Endodermal cell (in vitro differentiated cells): ENCODE measurements at places on chromosomes 7 and 10. TPM values are rescaled to one million over a fixed set of nuclear protein-coding genes. Genes with fewer than 3 reads are reported as not detected.

DNA sequence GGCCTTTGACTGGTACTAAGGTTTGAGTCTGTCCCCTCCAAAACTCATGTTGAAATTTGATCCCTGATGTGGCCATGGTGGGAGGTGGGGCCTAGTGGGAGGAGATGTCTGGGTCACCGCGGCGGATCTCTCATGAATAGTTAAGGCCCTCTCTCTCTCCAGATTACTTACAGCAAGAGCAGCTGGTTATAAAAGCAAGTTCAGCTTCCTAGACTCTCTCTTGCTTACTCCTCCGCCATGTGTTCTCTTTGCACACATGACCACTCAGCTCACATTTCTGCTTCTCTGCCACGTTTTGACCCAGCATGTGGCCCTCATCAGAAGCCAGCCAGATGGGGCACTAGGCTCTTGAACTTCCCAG is 29.9 kb upstream of the ZMIZ1 start:
- DNase-seq, result peak; percentile 89
- no peaks in the 10 kb centered on the region for H3K4me1 ChIP-seq
- no peak overlapping the region for H3K4me3 ChIP-seq

- no peaks in the 10 kb centered on the region for H3K36me3 ChIP-seq
- H3K27me3 ChIP-seq, result no peaks in the 10 kb centered on the region
- no peak overlapping the region for H3K4me3 ChIP-seq
- no peak for DNase-seq
- peaks cover 6% of the 10 kb centered on the region for H3K4me1 ChIP-seq
Observed at GRCh38 chr10:124564881-124565280, 103.3 kb downstream of the LHPP start.

Gene SKIDA1
- total RNA-seq, result 6.4 and 6.6 TPM in 2 replicates

Gene PKD2L1
- not detected in 3 replicates for total RNA-seq

Gene SEMA3E
- 438 to 883 TPM (median 466 TPM) in 3 replicates for total RNA-seq

DNA sequence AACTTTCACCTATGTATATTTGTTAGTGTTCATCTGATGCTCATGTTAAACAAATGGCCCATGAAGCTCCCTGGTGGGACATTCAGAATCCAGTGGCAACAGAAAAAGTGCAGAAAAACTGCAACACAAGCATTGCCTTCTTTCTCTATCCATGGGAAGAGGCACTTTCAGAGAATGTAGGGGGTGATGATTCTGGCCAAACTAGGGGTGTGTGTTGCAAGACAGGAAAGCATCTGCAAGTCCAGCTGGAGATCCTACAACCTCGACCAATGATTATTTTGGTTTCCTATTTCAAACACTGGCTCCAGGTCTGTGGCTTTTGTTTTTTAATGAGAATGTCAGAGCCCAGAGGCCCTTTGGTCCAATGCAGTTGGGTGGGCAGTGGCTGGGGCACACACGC is 198.7 kb downstream of the CXCL12 start:
- H3K4me1 ChIP-seq, result no peaks in the 10 kb centered on the region
- DNase-seq, result no peak
- H3K36me3 ChIP-seq, result no peaks in the 10 kb centered on the region

- peak overlapping the region; percentile 8 for H3K27ac ChIP-seq
- no peaks in the 10 kb centered on the region for H3K36me3 ChIP-seq
- no peak overlapping the region for H3K4me3 ChIP-seq
- H3K27me3 ChIP-seq, result no peaks in the 10 kb centered on the region
- H3K4me1 ChIP-seq, result no peaks in the 10 kb centered on the region
- DNase-seq, result no peak
Observed at GRCh38 chr10:33422471-33423153, 88.1 kb upstream of the NRP1 start.

- H3K4me1 ChIP-seq, result no peaks in the 10 kb centered on the region
- H3K27ac ChIP-seq, result no peak overlapping the region
- DNase-seq, result no peak
- H3K36me3 ChIP-seq, result no peaks in the 10 kb centered on the region
- H3K27me3 ChIP-seq, result no peaks in the 10 kb centered on the region
Observed at GRCh38 chr10:50798297-50798696, 58.6 kb downstream of the ASAH2B start.

GRCh38 chr10:106661767-106662140 is 502.8 kb downstream of the SORCS1 start:
- H3K4me3 ChIP-seq, result no peak overlapping the region
- H3K27ac ChIP-seq, result no peak overlapping the region
- no peak for DNase-seq
- no peaks in the 10 kb centered on the region for H3K4me1 ChIP-seq
- H3K27me3 ChIP-seq, result no peaks in the 10 kb centered on the region

Gene PRKCQ
- total RNA-seq, result 22.3 to 29.1 TPM (median 28.1 TPM) in 3 replicates

GRCh38 chr7:130095812-130096211 is 25.5 kb downstream of the KLHDC10 start:
- H3K27me3 ChIP-seq, result no peaks in the 10 kb centered on the region
- no peak for DNase-seq
- no peak overlapping the region for H3K27ac ChIP-seq
- H3K36me3 ChIP-seq, result no peaks in the 10 kb centered on the region
- H3K4me3 ChIP-seq, result no peak overlapping the region
- no peaks in the 10 kb centered on the region for H3K4me1 ChIP-seq

- no peaks in the 10 kb centered on the region for H3K27me3 ChIP-seq
- no peaks in the 10 kb centered on the region for H3K4me1 ChIP-seq
- no peak overlapping the region for H3K4me3 ChIP-seq
- H3K36me3 ChIP-seq, result peaks cover 94% of the 10 kb centered on the region
- no peak overlapping the region for H3K27ac ChIP-seq
- DNase-seq, result no peak
Observed at GRCh38 chr10:74071157-74071556, 73.2 kb downstream of the VCL start.

GRCh38 chr7:539731-540411 is 20.2 kb upstream of the PDGFA start:
- no peak overlapping the region for H3K4me3 ChIP-seq
- peak; percentile 70 for DNase-seq
- no peaks in the 10 kb centered on the region for H3K36me3 ChIP-seq
- H3K27ac ChIP-seq, result no peak overlapping the region

Gene RAPGEF5
- total RNA-seq, result 23.2 to 56.9 TPM (median 26.8 TPM) in 3 replicates

- H3K4me1 ChIP-seq, result no peaks in the 10 kb centered on the region
- H3K4me3 ChIP-seq, result no peak overlapping the region
- no peak overlapping the region for H3K27ac ChIP-seq
- no peak for DNase-seq
- H3K36me3 ChIP-seq, result no peaks in the 10 kb centered on the region
Observed at GRCh38 chr10:79316671-79317431, 30.4 kb upstream of the PPIF start.

- no peak for DNase-seq
- no peaks in the 10 kb centered on the region for H3K36me3 ChIP-seq
- H3K27ac ChIP-seq, result no peak overlapping the region
Observed at GRCh38 chr7:46206476-46207060, 285.5 kb upstream of the IGFBP3 start.

DNA sequence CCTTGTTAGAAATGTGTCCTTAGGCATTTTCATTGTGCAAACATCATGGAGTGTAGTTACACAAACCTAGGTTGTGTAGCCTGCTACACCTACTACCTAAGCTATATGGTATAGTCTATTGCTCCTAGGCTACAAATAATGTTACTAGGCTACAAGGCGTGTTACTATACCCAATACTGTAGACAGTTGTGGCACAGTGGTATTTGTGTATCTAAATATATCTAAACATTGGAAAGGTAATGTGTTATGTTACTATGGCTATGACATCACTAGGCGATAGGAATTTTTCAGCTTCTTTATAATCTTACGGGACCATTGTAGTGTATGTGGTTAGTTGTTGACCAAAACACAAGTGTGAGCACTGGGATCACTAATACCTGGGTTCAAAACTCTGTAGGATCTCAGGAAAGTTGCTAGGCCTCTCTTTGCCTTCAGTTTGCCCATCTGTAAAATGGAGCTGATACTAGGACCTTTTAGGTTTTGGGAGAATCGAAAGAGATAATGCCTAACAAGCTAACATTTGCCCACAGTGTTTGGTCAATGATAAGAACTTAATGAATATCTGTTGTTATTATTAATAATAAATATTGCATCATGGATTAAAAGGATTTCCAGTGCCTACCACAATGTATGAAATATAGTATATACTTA is 2.7 kb downstream of the BICC1 start:
- no peaks in the 10 kb centered on the region for H3K36me3 ChIP-seq
- no peak for DNase-seq
- peaks cover 50% of the 10 kb centered on the region for H3K27me3 ChIP-seq
- no peaks in the 10 kb centered on the region for H3K4me1 ChIP-seq

Gene HMX3
- not detected in 2 replicates for total RNA-seq

DNA sequence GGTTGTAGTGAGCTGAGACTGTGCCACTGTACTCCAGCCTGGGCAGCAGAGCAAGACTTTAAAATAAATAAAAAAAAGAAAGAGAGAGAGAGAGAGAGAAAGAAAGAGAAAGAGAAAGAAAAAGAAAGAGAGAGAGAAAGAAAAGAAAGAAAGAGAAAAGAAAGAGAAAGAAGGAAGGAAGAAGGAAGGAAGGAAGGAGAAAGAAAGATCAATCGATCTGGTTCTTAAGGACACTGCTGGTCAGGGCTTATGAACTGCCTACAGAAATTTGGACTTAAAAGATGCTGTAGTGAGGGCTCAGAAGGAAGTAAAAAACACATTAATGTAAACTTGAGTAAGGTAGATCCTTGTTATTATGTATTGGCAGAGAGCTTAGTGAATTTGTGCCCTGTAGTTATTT is 62.4 kb downstream of the COPG2 start:
- peaks cover 51% of the 10 kb centered on the region for H3K36me3 ChIP-seq
- no peaks in the 10 kb centered on the region for H3K4me1 ChIP-seq
- H3K27ac ChIP-seq, result no peak overlapping the region
- no peak overlapping the region for H3K4me3 ChIP-seq
- DNase-seq, result no peak

Gene IQUB
- total RNA-seq, result 1.5 to 2.1 TPM (median 1.6 TPM) in 3 replicates

- no peak for DNase-seq
- H3K4me3 ChIP-seq, result no peak overlapping the region
- no peaks in the 10 kb centered on the region for H3K36me3 ChIP-seq
- no peaks in the 10 kb centered on the region for H3K27me3 ChIP-seq
- peaks cover 5% of the 10 kb centered on the region for H3K4me1 ChIP-seq
Observed at GRCh38 chr10:113180401-113181154, 230.5 kb downstream of the TCF7L2 start.

DNA sequence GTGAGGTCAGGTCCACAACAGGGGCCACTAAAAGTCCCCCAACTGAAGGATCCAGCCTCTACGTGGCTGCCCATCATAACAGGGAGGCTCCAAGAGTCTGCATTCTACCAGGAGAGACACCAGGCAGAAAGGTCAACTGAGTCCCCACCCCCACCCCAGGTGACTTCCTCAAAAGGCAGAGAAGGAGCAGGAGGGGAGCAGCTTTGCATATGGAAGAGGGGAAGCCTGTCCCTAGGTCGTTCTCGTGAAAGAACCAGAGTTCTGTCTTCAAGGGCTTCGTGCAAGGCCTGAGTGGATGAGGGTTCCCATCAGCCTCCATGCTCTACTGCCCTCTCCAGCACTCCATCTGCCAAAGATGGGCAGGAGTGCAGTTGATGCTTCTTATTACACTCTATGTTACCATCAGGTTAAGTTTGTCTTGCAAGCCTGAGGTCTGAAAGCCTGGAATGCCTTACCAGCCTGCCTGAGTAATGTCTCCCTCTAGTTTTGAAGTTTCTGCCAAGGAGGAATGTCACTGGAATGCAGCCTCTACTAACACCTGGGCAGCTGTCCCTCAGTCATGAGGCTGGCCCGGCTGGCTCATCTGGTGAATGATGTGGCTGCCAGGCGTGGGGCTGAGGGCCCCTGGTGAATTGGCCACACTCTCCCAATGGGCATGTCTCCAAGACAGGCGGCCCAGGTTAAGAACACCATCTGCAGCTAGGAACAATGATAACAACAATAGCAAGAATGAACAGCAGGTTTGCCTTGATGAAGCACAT is 54.3 kb upstream of the SMNDC1 start:
- no peak overlapping the region for H3K27ac ChIP-seq
- peak; percentile 82 for DNase-seq
- H3K36me3 ChIP-seq, result no peaks in the 10 kb centered on the region
- peaks cover 3% of the 10 kb centered on the region for H3K4me1 ChIP-seq

DNA sequence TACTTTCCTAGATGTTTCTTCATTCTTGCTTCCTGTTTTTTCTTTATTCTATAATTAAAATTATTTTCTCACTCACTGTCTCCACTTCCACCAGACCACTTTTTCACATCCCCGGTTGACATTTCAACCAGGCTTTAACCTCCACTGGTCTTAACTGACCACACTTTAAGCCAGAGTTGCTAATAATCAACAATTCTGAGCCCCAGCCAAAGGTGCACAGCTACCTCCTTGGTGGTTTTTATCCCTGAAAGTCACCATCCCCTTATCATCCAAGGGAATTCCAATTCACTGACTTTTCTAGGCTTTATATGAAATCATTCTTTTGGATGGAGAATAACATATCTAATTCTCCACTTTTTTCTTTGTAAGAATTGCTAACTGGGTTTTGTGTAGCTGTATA is 138.9 kb downstream of the FRMD4A start:
- no peaks in the 10 kb centered on the region for H3K36me3 ChIP-seq
- peaks cover 6% of the 10 kb centered on the region for H3K4me1 ChIP-seq
- H3K27me3 ChIP-seq, result no peaks in the 10 kb centered on the region
- no peak overlapping the region for H3K4me3 ChIP-seq
- no peak for DNase-seq
- no peak overlapping the region for H3K27ac ChIP-seq

DNA sequence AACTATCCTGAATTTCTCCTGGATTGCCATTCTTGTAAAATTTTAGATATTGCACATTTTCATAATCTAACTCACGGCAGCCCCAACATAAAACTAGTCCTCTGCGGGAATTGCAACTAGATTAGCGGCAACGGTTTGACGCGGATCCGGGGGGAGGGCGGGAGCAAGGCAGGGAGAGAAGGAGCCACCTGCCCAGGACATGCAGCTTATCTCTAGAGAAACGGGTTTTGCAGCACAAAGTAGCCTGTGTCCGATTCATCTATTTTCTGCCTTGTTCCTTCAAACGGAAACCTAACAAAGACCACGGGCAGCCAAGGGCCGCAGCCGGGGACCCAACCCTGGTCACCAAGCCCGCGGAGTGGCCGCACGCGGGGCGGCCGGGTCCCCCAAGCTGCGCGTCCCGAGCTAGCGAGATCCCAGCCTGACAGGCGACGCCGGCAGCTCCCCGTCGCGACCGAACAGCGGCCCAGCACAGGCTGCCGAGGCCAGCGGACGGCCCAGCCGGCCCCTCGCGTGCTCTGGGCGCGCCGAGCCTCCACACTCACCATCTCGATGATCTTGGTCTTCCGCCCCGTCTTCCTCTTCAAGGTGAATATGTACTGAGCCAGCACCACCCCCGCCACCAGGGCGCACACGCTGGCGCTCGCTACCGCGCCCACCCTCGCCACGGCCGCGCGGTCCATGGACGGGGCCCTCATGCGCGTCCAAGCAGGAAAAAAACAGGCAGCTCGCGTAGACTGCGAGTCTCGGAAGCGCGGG is at the start of gene NT5C3A:
Gene NT5C3A, minus strand, starts transcription at position 754 of the 759 bp plus-strand sequence. Its CDS starts 71 bp downstream, at position 683.
- DNase-seq, result peak; percentile 77
- peak within 1 kb of the TSS; percentile 98 for H3K4me3 ChIP-seq
- H3K36me3 ChIP-seq, result peaks cover under 1% of the 10 kb centered on the region

Gene CHRM2
- total RNA-seq, result not detected in 2 replicates

DNA sequence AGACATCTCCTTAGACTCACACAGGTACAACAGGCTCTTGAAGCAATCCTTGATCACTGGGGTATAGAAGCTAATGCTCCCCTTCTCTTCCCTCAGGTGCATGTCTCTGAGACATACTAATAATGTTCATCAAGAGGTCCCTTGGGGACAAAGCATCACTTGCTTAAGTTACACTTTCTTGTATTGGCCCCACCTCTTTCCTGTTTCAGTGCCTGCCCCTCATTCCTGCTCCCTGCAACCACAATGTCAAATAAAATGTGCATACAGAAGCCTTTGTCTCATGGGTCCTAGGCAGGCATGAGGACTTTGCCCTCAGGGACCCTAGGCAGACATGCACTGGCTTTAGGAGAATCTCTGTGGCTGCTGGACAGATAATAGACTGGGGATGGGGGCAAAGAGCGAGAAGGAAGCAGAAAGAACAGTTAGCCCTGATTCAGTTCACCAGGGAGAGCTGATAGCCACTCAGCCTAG is 175.0 kb upstream of the NPY start:
- no peaks in the 10 kb centered on the region for H3K4me1 ChIP-seq
- no peak overlapping the region for H3K4me3 ChIP-seq
- no peak overlapping the region for H3K27ac ChIP-seq
